Stimulated activated CD4-positive, alpha-beta T cell treated with anti-CD3 and anti-CD28 coated beads, Interleukin-15, amount 100 ng/mL, for 48 hours (primary cell): ENCODE measurements at places on chromosomes 1 and 21.

GRCh38 chr1:98351561-98351960, 310.0 kb upstream of the SNX7 start:
- DNase-seq: no peak

DNA sequence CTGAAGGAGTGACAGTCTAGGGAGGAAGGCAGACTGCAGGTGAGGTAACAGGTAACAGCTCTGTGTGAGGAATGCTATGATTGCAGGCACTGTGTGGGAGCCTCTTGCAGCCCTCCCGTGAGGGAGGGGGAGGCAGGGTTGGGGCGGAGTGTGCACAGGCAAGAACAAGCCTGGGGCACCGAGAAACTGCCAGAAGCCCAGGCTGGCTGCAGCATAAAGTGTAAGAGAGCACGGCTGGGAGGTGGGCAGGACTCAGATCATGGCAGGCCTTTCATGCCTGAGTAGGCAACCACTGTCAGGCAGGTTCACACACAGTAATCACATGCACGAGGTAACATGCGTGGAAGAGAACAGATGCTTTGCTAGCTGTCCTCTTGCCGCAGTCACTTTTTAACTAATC, 11.3 kb upstream of the RHEX start:
- DNase-seq: no peak

GRCh38 chr1:91226741-91227140, 177.9 kb downstream of the HFM1 start:
- DNase-seq: no peak

GRCh38 chr1:39082010-39082799, 56.1 kb downstream of the NDUFS5 start:
- DNase-seq: no peak
